ENCODE measurements at places on chromosomes 3 and 15. TPM values are rescaled to one million over a fixed set of nuclear protein-coding genes. Genes with fewer than 3 reads are reported as not detected.

DNA sequence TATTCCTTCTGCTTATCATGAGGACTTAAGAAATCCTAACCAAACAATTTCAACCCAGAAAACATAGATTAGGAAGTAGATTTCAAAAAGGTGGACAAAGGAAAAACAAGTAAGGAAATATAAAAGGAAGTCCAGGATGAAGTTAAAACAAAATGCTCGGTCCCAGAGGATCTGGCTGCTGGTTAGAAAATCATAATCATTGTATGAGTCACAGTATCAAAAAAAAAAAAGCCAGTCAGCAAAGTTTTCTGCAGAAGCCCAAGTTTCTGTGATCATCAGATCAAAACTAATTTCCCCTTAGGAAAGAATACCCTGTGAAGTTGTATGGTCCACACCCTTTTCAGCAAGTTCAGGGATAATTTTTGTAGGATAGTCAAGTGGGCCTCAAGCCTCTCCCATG is 43.0 kb upstream of the LRTM1 start:
- DNase-seq, result no peak

- DNase-seq, result peak; percentile 90
Measured at GRCh38 chr3:190120269-190121060, at the start of gene P3H2. Gene P3H2 (minus strand): TSS chr3:190120897. CDS start chr3:190120731, 166 bp downstream.

GRCh38 chr3:46662771-46663551 is 30.5 kb downstream of the ALS2CL start:
- peak; percentile 84 for DNase-seq

- DNase-seq, result no peak
Measured at GRCh38 chr3:139935866-139936817, 1.2 kb downstream of the CLSTN2 start.

- DNase-seq, result no peak
Measured at GRCh38 chr3:132488151-132488550, 70.8 kb downstream of the DNAJC13 start.

DNA sequence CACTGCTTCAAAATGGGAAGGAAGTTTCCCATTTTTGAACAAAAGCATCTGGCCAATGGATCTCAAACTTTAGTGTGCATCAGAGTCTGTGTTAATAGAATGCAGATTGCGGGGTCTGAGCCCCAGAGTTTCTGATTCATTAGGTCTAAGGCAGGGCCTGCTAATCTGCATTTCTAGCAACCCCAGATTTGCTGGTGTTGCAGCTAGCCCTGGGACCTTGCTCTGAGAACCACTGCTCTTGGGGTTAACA is 30.7 kb upstream of the USP3 start:
- DNase-seq, result no peak

DNA sequence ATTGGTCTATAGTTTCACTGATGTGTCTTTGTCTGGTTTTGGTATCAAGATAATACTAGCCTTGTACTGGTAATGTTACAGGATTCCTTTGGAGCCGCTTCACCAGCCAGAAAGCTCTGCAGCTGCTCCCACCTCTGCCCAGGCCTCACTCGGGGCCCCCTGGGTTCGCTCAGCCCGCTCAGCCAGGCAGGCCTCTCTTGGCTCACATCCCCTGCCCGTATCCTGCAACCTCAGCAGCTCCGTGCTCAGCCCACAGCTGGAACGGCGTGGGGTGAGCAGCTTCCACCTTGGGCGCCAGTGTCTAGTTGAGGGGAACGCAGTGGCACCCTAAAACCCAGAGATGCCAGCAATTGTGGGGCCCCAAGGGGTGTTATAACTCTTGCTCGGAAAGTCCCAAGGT is 429.7 kb upstream of the ROBO2 start:
- DNase-seq, result no peak

Gene MESP2
- total RNA-seq, result 0.38 TPM

Gene DUOX1
- 4.4 TPM for total RNA-seq

Gene CCR8
- total RNA-seq, result not detected

Gene ACP3
- 1.3 TPM for total RNA-seq

Data from posterior vena cava (tissue), 2 donors.